ENCODE measurements at places on chromosomes 2 and 18.

GRCh38 chr2:199596549-199596948 lies 138.8 kb upstream of the SATB2 start:
- DNase-seq: peak; percentile 36

DNA sequence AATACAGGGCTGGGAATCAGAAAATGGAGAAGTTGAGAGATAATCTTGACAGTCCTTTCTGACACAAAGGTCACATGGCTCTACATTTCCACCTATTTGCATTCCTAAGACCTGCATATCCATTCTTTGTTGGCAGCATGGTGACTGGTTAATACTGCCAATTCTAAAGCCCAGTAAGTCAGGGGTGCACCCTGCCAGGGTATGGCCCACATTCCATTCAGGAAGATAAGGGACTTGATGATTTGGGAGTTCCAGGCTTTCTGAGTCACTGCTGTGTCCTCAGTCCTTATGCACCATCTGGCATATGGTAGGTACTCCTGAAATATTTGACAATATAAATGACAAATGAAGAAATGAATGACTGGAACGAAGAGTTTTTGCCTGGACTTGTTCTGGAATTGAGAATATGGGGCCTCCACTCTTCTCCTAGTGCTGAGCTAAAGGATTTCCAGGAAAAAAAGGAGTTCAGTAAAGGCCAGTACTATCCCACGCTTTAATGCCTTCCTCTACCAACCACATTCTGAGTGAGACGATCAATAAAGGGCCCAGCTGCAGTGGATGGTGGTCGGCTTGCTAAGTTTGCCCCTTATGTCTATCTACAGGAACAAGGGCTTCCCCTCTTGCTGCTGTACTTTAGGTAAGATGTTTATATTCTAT lies 31.7 kb upstream of the EIF2AK3 start:
- no peak for DNase-seq

- peak; percentile 19 for DNase-seq
Observed at GRCh38 chr18:44700652-44701051, 20.0 kb downstream of the SETBP1 start.

DNA sequence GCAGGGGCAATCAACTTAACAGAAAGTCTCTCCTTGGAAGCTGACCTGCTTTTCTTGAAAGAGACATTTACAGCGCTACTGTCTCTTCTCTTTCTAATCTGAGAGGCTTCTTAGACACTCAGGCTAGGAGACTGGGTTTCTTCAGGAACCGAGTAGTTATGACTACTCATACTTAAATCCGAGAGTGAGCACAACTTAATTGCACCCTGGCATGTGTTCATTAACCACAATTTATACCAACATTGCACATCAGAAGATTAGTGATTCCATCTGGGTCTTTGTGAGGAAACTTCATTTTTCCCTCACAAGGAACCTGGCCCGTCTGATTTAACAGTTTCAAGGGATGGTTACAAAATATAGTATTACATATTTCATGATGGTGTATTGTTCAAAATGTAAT lies 176.9 kb downstream of the UBE2E3 start:
- DNase-seq: no peak

GRCh38 chr2:100977511-100977910 lies 24.6 kb upstream of the RPL31 start:
- no peak for DNase-seq

GRCh38 chr2:203714112-203714511 lies 7.7 kb downstream of the CD28 start:
- no peak for DNase-seq

- no peak for DNase-seq
Observed at GRCh38 chr2:176111846-176112374, 4.7 kb upstream of the HOXD10 start.

DNA sequence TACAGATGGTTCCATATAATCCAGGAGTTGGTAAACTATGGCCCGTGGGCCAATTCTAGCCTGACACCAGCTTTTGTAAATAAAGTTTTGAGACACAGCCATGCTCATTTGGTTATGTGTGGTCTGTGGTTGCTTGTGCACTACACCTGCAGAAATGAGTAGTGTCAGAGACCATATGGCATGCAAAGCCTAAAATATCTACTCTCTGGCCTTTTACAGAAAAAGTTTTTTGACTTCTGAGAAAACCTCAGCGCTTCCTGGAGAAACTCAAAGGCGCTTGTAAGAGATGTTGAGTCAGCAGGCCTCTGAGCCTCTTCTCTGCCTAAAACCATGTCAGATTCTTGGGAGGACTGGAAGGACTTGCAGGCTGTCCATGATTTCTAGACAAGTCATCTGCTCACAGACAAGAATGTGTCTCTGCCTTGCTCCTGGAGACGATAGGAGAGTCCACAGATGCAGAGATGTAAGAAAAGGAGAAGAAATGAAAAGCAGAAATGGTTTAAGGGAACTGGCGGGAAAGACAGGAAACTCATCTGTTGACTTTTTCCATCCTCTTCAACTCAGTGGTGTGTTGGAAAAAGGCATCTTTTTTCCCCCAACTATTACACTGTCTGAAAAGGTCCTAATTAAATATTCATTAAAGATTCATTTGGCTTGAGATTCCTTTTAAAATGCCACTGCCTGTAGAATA lies 5.2 kb downstream of the TTC39C start:
- DNase-seq: peak; percentile 51

Measured in suppressor macrophage treated with lipopolysaccharide for 1 hour (primary cell).